ENCODE measurements at places on chromosomes 3 and 15.

GRCh38 chr3:195548987-195549386, 5.9 kb upstream of the PPP1R2 start:
- no peak for DNase-seq

DNA sequence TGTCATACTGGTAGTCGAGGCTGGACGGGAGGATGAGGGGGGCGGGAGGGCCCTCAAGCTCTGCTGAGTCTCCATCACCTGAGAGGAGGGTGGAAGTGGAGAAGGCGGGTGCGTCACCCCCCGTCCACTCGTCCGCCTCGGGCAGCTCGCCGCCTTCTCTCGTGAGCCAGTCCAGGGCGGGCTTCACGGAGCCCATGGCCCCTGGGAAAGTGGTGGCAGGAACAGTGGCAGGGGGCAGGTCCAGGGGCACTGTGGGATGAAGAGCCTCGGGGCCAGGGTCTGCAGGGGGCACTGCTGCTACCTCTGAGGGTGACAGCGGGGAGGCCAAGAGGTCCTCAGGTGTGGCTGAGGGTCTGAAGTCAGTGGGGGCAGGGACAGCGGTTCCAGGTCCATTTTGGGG, 10.3 kb downstream of the PLXNB1 start:
- no peak for DNase-seq

DNA sequence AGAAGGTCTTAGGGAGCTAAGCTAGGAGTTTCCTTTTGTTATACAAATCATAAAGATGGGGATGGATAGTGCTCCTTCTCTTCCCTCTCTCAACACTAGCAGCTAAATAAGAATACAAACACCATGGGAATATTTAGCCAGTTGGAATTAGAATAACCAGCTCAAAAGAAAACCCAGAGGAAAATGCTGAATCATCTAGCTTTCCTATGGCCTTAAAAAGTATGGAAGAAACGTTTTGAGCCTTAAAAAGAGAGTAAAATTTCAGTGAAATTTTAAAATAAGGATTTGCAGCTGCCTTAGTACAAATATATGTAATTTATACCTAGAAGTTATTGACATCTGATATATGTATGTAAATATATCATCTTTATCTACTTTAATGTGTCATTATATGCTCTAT, 245.8 kb downstream of the STXBP5L start:
- no peak for DNase-seq

- DNase-seq = no peak
Measured at GRCh38 chr3:169128579-169128978, 534.9 kb downstream of the MECOM start.

GRCh38 chr3:73656241-73656890, 31.6 kb upstream of the PDZRN3 start:
- no peak for DNase-seq

DNA sequence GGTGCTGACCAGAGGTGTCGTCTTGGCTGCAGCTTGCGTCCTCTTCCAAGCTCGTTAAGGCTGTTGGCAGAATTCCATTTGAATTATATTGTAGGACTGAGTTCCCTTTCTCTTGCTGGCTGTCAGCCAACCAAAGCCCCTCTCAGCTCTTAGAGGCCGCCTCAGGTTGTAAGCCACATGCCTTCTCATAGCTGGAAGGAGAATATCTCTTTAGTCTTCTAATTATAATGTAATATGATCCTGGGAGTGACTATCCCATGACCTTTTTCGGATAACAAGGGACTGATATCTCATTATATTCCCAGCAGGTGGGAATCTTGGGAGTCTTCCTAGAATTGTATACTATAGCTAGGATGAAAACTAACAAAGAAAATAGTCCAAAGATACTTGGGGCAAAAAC, 4.8 kb downstream of the SCG5 start:
- no peak for DNase-seq

DNA sequence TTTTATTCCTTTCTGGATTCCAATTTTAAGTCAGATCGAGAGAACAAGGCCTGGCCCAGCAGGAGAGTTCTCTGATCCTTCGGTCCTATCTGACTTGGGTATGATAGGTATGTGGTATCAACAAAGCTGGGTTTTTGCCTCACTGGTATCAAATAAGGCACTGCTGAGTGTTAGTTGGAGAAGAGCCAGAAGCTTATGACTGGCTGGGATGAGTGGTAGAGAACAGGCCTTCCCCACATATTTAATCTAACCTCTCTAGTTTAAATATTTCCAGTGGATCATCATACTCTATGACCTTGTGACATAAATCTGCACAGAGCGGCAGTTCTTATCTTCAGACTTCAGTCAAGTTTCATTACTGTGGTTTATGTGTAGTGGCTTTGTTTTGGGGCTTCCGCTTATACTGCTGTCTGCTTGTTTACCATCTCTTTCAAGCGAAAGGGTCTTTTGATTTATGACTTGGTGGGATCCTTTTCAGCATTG, 164.5 kb downstream of the PTPRG start:
- DNase-seq = no peak

DNA sequence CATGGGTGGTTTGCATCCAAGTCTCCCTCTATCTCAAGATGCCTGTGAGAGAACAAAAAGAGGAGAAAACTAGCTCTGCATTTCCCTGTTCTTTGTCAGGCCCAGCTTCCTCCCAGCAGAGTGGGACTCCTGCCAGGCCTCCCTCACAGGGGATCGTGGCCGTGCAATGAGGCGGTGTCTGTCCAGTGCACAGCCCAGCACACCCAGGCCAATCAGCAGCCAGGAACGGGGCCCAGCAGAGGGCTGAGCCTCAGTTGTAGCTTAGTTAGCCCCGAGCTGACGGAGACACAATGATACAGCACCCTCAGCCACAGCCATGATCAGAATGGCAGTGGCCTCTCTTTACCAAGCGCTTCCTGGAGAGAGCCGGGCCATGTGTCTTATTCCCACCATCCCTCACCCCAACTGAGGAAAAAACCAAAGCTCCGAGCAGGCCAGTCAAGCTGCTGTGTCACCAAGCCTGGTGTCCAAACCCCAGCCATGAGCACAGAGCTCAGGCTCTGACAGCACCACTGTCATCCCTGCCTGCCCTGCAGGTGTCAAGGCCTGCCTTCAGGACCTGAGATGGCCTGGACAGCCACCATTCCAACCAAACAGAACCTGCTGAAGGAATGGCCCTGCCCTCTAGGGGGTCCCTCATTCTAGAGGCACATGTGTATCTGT, 71.1 kb downstream of the DNAJB8 start:
- DNase-seq = no peak

DNA sequence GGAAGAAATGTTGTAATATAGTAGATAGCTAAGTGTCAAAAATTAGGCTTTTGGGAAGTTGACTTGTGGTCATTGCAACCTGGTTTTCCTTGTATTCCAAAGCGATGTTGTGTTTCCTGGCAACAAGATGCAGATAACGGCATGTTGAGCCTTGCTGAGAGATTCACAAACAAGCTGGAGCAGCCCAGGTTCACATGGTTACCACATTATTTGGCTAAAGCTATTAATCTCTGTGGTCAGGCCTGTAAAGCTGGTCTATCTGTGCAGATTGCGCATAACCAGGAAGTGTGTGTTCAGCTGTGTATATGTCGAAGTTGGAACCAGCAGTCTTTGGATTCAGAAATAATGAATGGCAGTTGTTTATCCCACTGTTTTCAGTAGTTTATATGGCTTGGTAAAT, 6.6 kb downstream of the TIPARP start:
- no peak for DNase-seq

GRCh38 chr3:56918111-56918568, 116.4 kb upstream of the ARHGEF3 start:
- no peak for DNase-seq

DNA sequence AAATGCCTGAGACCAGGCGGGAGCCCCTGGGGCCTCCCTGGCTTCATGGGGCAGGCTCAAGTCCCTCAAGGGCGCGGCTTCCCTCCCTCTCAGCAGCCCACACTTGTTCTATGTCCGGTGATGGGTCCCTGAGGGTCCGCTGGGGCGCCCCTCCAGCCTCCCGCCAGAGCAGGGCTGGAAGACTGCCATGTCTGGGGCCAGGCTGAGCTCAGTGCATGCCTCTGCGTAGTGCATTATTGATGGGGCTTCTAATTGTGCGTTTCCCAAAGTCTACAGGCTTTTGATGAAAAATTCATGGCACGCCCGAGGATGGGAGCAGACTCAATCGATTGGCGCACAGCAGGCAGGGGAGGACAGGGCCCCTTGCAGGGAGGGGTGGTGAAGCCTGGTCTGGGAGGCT, 51.3 kb downstream of the CYP11A1 start:
- DNase-seq = no peak

GRCh38 chr3:123658118-123658851, 73.4 kb upstream of the HACD2 start:
- no peak for DNase-seq

GRCh38 chr3:165446555-165446954, 250.4 kb upstream of the SLITRK3 start:
- no peak for DNase-seq

GRCh38 chr15:85168642-85169173, 187.1 kb downstream of the PDE8A start:
- DNase-seq = peak; percentile 17

- peak; percentile 42 for DNase-seq
Measured at GRCh38 chr3:67790043-67790442, 135.6 kb upstream of the SUCLG2 start.

DNA sequence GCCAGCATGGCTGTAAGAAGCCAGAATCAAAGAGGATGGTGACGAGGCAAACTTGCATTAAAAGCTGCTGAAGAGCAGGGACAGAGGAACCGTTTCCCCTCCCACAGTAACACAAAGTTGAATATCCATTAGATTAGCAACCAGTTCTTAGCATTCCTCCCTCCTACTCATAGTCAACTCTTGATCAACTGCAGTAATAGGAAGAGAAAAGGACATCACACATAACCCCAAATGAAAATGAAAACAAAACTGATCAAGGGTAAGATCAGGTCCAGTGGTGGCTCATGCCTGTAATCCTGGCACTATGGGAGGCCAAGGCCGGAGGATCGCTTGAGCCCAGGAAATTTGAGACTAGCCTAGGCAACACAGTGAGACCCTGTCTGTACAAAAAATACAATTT, 165.2 kb downstream of the GREM1 start:
- DNase-seq = no peak

DNA sequence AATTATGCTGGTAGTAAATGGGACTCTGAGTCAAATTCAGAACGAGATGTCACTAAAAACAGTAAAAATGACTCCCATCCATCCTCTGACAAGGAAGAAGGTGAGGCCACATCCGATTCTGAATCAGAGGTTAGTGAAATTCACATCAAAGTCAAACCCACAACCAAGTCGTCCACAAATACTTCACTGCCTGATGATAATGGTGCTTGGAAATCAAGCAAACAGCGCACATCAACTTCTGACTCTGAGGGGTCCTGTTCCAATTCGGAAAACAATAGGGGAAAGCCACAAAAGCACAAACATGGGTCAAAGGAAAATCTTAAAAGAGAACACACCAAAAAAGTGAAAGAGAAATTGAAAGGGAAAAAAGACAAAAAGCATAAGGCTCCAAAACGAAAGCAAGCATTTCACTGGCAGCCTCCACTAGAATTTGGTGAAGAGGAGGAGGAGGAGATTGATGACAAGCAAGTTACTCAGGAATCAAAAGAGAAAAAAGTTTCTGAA, 15.1 kb upstream of the ZBTB47 start:
- peak; percentile 26 for DNase-seq

DNA sequence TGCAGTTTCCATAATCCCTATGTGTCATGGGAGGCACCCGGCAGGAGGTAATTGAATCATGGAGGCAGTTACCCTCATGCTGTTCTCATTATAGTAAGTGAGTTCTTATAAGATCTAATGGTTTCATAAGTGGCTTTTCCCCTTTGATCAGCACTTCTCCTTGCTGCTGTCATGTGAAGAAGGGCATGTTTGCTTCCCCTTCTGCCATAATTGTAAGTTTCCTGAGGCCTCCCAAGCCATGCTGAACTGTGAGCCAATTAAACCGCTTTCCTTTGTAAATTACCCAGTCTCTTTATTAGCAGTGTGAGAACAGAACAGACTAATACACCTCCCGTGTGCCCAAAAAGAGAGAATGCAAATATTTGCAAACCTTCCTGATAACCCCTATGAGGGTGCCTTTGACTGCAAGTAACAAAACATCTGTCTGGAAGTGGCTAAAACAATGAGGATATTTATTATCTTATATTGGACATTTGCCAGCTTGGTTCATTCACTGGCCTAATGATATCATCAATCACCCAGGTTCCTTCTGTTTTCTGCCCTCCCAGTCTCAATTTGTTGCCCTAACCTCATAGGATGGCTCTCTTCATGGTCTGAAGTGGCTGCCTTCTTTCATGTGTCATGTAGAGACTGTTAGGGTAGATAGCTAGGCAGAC, 68.7 kb downstream of the BHLHE40 start:
- no peak for DNase-seq

GRCh38 chr3:150751781-150752263, 11.1 kb downstream of the SIAH2 start:
- DNase-seq = no peak

DNA sequence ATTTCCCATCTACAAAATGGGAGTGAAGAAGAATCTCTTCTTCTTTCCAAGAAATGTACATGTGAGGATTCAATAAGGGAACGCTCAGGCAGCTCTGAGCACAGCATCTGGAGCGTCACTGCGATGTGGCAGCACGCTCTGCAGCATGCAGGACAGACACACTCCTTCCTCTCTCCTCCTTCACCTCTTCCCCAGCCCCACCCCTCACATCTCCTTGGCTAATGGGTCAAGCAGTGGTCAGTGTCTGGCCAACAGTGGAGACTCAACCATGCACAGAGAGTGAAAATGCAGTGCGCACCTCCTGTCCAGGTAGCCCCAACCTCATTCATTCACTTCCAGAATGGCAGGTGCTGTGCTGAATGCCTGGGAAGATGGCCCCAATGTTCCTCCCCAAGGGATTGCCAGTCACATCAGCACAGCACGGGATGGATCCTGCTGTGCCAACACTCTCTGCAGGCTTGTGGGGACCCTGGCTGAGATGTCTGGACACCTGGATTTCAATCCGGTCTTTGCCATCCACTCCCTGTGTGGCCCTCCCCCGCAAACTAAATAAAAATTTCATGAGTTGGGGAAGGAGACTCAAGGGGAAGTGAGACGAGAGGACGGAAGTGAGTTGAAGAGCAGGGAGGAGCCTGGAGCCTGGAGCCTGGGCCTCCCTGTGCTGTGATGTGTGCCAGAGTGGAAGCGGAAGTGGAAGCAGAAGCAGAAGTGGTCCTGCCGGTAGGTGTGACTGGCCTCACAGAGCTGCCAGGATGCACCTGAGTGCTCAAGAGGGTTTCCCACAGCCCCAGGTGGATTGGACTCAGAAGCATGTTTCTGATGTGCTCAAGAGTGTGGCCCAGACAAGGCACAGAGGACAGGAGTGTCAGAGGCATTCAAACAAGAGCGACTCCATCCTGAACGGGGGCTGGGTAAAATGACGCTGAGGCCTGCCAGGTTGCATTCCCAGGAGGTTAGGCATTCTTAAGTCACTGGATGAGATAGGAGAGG, 163.9 kb downstream of the SMAD6 start:
- DNase-seq = no peak

DNA sequence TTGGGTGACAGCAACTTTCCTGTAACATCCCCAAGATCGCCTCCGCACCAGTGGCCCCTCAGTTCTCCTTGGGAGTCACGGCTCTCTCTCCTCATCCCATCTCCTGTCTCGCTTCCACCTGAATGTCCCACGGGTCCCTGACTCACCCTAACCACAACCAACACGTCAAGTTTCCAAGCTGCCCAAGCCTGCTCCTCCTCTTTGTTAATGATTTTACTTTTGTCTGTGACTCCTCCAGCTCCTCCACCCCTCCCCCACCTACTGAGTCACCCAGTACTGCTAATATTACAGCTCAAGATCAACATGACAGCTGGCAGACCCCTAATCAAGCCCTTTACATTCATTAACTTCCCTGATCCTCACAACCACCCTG, 39.3 kb downstream of the BDH1 start:
- no peak for DNase-seq

- DNase-seq = no peak
Measured at GRCh38 chr3:126555795-126556636, 2.7 kb downstream of the C3orf22 start.
